SK-N-DZ (cell line): ENCODE measurements at places on chromosomes 2 and 18.

DNA sequence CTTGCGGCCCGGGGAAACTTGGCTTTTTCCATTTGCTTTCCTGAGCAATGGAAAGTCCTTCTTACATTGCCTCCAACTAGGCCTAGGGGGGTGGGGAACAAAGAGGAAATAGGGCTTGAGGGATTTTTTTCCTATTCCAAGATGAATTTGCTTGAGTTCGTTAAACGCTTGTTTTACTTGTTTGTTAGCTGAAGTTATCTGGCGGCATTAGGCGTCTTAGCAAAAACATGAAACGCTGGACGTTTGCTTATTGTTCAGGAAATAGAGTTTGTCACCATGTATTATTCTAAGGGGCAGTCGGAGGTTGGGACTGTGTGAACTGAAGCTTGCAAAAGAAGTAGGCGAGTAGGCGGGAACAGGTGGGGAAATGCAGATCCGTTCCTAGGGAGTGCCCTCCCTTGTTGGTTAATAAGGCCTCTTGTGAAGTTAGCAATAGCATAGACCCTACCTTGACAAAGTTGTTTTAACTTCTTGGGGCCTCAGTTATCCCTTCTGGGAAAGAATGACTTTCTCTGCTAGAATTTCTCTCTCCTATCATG lies 1.9 kb downstream of the CABLES1 start:
- no peak for DNase-seq

DNA sequence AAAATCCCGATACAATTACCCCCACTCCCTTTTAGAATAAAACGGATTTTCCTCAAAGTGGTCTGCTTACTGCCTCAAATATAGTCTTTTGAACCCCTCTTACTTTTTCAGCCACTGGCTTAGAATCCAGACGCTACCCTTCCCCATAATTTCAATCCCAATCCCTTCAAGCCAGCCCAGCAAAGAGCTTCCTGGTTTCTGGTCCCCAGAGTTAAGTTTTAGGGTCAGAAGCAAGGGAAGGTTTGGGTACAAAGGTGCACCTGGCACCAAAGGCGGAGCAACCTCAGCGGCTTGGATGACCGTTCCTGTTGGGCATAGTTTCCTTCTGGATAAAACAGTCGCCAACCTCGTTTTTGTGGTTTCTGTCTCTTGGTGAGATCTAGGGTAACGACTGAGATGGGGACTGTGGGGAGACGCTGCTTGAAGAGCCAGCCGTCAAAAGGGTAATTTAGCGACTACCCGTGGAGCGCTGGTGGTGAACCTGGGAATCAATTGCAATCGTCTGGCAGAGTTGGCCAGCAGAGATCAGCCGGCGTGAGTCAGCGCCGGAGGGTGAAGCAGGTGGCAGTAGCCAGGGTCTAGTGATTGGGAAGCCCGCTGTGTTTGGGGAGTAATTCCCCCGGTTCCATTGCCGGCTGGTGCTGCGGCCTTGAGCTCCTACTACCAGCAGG lies 1.6 kb downstream of the FEV start:
- peak; percentile 37 for DNase-seq

- DNase-seq, result no peak
Measured at GRCh38 chr2:28068088-28068487, 177.6 kb downstream of the BABAM2 start.

GRCh38 chr2:233336541-233336940 lies 17.8 kb upstream of the DGKD start:
- no peak for DNase-seq

- DNase-seq, result no peak
Measured at GRCh38 chr2:23651187-23652080, 266.5 kb downstream of the KLHL29 start.

- no peak for DNase-seq
Measured at GRCh38 chr18:13392029-13392750, 173.6 kb downstream of the LDLRAD4 start.

- no peak for DNase-seq
Measured at GRCh38 chr2:192500550-192501200, 305.9 kb upstream of the TMEFF2 start.

DNA sequence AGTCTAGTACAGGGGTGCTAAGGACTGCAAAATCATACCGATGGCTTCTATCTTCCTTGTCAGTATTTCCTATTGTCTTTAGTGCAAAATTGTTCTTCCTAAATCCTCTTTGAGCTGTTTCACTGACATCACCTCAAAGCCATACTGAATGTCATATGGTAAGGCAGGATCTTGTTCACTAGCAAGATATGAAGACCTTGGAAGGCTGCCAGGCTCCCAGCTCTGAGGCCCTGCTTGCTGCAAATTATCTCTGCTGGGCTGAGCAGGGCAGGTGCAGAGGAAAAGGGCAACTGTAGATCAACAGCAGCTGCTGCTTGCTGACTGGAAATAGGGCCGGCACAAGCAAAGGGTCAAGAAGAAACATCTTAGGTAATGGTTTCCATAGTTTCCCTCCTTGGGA lies 58.2 kb downstream of the PMAIP1 start:
- peak; percentile 95 for DNase-seq

- no peak for DNase-seq
Measured at GRCh38 chr2:96626553-96626942, 11.6 kb downstream of the KANSL3 start.

DNA sequence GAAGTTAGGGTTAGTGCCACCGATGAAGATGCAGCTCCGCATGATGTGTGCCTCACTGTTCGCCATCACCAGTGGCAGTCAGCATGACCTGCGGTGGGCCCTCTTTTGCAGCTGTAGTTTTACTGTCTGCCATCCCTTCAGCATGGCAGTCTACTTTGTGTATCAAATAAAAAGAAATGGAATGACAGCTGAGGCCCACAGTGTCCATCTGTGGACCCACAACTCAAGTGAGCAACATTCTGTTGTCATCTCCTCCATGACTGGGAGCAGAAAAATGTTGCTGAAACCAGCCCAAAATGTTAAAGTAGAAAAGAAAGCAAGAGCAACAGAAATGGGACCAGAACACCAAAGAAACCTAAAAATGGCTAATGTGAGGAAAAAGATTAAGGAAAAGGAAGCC lies 128.7 kb downstream of the MEP1B start:
- DNase-seq, result no peak

- no peak for DNase-seq
Measured at GRCh38 chr2:20404950-20405349, 41.9 kb upstream of the RHOB start.

DNA sequence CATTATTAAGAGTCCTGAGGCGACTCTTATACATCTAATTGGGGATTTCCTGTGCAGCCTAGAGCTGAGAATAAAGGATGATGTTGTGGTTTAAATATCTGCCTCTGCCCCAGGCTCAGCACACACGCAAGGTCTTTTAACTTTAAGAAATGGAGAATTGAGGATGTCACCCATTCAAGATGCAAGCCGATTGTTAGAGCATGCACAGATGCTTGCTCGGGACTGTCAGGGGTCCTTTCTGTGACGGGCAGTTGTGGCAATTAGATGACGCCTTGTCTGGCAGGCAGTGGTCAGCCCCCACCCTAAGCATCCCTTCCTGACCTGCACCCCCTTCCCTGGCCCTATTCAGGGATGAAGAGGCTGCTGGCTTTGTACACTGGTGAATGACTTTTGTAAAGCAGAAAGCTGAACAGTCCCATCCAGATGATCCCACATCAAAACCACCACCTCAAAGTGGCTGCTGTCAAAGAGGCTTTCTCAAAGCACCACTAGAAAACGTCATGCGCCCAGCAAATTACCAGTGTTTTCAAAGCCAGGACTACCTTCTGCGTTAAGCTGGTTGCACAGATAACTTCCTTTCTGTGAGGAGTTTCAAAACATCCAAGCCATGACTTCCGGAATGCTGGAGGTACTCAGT lies 23.7 kb downstream of the FAM178B start:
- no peak for DNase-seq

DNA sequence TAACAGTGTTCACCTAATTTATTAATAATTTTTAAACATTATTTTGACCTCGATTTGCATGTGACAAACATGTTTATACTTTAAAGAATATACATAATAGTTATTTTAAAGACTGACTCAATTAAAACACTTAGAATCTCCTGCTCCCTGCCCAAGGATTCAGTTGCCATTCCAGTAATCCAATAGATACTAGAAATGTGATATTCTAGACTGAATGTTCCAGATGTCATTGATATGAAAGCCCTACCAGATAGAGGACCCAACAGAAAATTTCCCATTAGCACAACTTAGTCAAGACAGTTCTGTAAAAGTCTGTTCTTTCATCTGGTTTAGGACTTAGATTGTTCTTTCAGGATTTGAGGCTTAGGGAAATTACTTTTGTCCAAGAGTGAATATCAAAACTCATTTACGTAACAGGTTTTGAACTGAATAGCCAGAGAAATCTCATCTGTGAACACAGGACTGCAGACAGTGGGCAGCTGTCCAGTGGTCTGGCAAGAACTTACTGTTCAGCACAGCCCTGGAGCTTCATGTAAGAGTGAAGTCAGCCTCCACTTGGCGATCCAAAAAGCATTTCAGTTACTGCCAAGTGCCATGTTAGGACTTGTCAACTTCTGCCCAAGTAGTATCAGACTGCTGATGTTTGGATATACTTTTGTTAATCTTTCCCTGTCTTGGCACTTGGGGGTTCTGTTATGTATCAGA lies 77.5 kb downstream of the OSBPL6 start:
- DNase-seq, result no peak

DNA sequence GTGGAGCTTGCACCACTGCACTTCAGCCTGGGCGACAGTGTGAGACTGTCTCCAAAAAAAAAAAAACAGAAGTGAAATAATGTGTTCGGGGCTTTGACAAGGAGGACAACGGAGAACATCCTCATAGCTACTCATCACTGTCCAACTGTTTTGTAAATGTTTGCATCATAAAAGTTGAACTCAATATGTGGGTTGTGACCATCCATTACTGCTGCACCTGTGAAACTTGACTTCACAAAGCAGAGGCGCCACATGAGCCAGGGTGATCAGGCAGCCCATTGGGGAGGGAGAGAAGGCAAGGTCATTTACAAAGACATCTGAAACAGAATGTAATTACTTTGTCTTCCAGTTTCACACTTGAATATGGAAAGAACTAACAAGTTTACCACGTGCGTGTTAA lies 61.6 kb downstream of the LAMA1 start:
- no peak for DNase-seq

DNA sequence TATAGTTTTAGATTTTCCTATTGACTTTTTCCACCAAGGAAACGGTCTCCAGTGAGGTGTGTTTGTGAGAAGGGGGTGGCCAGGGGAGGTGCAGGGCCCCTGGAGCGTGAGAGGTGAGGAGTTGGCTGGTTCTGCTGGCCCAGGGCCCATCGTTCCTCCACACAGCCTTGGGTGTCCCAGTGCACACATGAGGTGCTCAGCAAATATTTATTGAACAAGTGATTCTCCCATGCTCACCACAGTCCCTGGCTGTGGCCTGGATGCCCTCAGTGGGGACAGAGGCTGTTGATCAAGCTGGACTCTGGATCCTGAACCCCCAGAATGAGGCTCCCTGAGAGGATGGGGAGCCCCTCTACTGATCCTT lies 5.0 kb downstream of the HAAO start:
- no peak for DNase-seq

DNA sequence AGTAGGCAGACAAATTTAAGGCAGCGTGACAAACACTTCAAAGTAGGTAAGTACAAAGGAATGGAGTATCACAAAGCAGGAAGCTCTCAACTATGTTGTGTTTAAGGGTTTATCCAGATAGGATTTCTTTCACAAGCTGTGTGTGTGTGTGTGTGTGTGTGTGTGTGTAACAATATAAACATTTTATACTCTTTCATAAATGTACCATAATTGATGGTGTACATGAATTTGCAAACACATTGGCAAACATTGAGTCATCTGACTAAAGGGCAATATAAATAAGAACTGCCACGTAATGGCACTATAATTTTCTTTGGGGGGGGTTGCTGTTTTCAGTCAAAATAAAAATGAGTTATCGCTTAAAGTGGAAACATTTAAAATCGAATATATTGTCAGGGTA lies 1004.4 kb upstream of the DDX18 start:
- DNase-seq, result no peak
